ENCODE measurements at places on chromosomes 12 and 14.
A peak's percentile ranks its signal among the peaks of the same experiment; 100 is the strongest.

DNA sequence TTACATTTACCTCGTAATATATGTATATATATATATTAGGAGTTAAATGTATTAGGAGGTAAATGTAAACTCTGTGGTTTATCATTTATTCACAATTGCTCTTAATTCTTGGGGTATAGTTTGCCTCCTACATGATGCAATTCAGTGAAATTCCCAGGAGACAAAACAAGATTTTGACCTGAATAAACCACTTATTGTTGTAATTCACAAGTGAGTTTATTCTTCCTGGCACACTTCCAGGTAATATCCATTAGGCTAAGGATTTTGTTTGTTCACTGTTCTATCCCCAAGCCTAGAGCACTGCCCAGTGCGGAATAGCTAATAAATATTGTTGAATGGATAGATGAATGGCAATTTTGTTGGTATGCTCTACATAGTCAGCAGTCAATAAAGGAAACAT, 3.0 kb downstream of the SMIM10L1 start:
- H3K4me3 ChIP-seq, result no peak overlapping the region
- peaks cover 28% of the 10 kb centered on the region for H3K36me3 ChIP-seq
- H3K27me3 ChIP-seq, result no peaks in the 10 kb centered on the region
- H3K27ac ChIP-seq, result no peak overlapping the region
- no peak for DNase-seq
- H3K4me1 ChIP-seq, result peaks cover 37% of the 10 kb centered on the region

DNA sequence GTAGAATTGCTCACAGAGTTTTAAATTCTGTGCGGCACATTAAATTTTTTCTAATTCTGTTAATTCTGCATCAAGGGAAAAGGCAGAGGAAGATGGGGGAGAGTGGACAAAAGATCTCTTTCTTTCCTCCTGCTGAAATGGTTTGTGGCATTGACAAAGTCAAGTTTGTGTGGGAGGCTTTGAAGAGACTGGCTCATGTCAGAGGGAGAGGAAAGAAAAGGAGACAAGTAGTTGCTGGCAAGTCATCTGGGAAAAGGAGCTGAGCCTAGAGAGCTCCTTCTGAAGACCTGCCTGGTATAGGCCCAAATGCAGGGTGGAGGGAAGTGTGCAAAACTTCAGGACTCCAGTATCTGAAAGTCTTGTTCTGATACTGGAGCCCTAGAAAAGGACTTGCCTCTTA, 36.3 kb downstream of the TTLL5 start:
- no peaks in the 10 kb centered on the region for H3K4me1 ChIP-seq
- no peak overlapping the region for H3K27ac ChIP-seq
- no peak overlapping the region for H3K4me3 ChIP-seq
- H3K27me3 ChIP-seq, result no peaks in the 10 kb centered on the region
- H3K36me3 ChIP-seq, result peaks cover 78% of the 10 kb centered on the region

GRCh38 chr14:69398818-69399210, 322 bp downstream of the SLC39A9 start:
- H3K27me3 ChIP-seq, result no peaks in the 10 kb centered on the region
- peak overlapping the region; percentile 41 for H3K4me3 ChIP-seq
- H3K27ac ChIP-seq, result peak overlapping the region; percentile 95
- H3K4me1 ChIP-seq, result peaks cover 69% of the 10 kb centered on the region
- H3K36me3 ChIP-seq, result peaks cover 36% of the 10 kb centered on the region
- DNase-seq, result no peak

GRCh38 chr12:98317939-98318899, 197.2 kb upstream of the TMPO start:
- no peaks in the 10 kb centered on the region for H3K4me1 ChIP-seq
- DNase-seq, result no peak
- no peaks in the 10 kb centered on the region for H3K36me3 ChIP-seq
- H3K27me3 ChIP-seq, result no peaks in the 10 kb centered on the region
- no peak overlapping the region for H3K4me3 ChIP-seq

DNA sequence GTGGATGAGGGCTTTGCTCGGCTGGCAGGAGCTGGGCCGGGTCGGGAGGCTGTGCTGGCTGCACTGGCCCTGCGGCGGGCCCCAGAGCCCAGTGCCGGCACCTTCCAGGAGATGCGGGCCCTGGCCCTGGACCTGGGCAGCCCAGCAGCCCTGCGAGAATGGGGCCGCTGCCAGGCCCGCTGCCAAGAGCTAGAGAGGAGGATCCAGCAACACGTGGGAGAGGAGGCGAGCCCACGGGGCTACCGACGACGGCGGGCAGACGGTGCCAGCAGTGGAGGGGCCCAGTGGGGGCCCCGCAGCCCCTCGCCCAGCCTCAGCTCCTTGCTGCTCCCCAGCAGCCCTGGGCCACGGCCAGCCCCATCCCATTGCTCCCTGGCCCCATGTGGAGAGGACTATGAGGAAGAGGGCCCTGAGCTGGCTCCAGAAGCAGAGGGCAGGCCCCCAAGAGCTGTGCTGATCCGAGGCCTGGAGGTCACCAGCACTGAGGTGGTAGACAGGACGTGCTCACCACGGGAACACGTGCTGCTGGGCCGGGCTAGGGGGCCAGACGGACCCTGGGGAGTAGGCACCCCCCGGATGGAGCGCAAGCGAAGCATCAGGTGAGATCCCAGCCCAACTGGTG, 11.5 kb downstream of the ARHGEF40 start:
- DNase-seq, result no peak
- H3K27me3 ChIP-seq, result peaks cover 23% of the 10 kb centered on the region
- no peaks in the 10 kb centered on the region for H3K36me3 ChIP-seq

GRCh38 chr12:79765157-79765556, 74.4 kb upstream of the PAWR start:
- DNase-seq, result no peak
- no peaks in the 10 kb centered on the region for H3K4me1 ChIP-seq
- no peaks in the 10 kb centered on the region for H3K36me3 ChIP-seq
- H3K4me3 ChIP-seq, result no peak overlapping the region
- no peaks in the 10 kb centered on the region for H3K27me3 ChIP-seq
